AG04449 (cell line): ENCODE measurements at places on chromosomes 7 and 10.

- DNase-seq, result no peak
These were observed 23.3 kb downstream of the UBTD1 start for GRCh38 chr10:97522071-97522470.

- no peak for DNase-seq
These were observed 234.4 kb downstream of the GLI3 start for GRCh38 chr7:42002654-42003053.

- no peak for DNase-seq
These were observed 27.5 kb downstream of the ELMO1 start for GRCh38 chr7:37420946-37421695.

GRCh38 chr10:129942936-129943715 is 20.9 kb downstream of the EBF3 start:
- DNase-seq, result no peak

GRCh38 chr7:31111109-31111451 is 59.0 kb downstream of the ADCYAP1R1 start:
- DNase-seq, result no peak
